PC-9 (cell line): ENCODE measurements at places on chromosomes 3 and 15.

- DNase-seq: no peak
Observed at GRCh38 chr3:42066516-42067181, 24.5 kb upstream of the TRAK1 start.

DNA sequence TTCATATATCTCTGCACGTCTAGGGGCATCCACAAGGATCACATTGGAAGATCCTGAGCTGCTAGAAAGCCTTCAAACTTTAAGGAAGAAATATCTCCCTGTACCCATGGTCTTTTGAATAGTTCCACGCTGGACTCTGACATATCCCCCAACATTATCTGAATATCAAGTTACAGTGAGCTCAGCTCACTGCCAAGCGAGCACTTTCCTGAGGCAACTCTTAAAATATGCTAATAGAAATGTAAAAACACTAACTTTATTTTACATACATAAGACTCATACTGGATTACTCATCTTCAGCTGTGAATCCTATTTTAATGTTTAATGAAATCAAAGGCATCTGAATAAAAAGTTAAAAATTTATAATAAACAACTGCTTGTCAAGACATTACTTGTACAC is 420.2 kb upstream of the CCDC54 start:
- no peak for DNase-seq

GRCh38 chr15:33729653-33730052 is 238.6 kb upstream of the CHRM5 start:
- peak; percentile 6 for DNase-seq

GRCh38 chr15:100373120-100373896 is 31.5 kb upstream of the ADAMTS17 start:
- no peak for DNase-seq

DNA sequence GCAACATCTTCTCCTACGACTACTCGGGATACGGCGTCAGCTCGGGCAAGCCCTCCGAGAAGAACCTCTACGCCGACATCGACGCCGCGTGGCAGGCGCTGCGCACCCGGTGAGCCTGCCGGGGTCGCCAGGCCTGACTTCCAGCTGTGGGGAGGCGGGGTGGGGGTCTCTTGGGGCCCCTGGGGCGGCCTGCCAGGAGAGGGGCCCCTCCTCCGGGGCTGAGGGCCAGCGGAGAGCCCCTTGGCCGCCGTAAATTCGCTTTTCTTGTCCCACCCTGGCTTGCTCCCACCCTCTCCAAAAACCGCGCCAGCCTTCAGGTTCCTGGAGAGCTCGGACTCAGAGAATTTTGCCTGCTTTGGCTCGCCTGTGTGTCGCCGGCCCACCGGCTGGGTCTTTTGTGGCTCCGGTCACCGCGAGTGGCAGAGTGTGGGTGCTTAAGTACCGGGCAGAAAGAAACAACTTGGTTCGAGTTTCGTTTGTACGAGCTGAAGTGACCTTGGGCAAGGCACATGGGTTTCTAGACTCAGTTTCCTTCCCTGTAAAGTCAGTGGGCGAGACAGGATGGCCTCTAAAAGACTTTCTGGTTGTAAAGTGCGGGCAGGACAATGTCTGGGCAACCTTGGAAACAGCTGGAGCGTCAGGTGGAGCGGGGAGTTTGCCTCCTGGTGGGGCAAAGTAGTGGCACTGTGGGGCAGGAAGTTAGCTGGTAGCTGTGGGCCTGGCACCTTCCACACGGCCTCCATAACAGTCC is 976 bp downstream of the ABHD17C start:
- peak; percentile 57 for DNase-seq

- no peak for DNase-seq
Observed at GRCh38 chr15:29704950-29705597, 117.2 kb downstream of the TJP1 start.

GRCh38 chr3:4956099-4956498 is 23.1 kb upstream of the BHLHE40 start:
- DNase-seq: no peak

- DNase-seq: no peak
Observed at GRCh38 chr3:53941950-53942349, 50.3 kb upstream of the SELENOK start.

- no peak for DNase-seq
Observed at GRCh38 chr15:55707518-55707917, 35.4 kb downstream of the PRTG start.

DNA sequence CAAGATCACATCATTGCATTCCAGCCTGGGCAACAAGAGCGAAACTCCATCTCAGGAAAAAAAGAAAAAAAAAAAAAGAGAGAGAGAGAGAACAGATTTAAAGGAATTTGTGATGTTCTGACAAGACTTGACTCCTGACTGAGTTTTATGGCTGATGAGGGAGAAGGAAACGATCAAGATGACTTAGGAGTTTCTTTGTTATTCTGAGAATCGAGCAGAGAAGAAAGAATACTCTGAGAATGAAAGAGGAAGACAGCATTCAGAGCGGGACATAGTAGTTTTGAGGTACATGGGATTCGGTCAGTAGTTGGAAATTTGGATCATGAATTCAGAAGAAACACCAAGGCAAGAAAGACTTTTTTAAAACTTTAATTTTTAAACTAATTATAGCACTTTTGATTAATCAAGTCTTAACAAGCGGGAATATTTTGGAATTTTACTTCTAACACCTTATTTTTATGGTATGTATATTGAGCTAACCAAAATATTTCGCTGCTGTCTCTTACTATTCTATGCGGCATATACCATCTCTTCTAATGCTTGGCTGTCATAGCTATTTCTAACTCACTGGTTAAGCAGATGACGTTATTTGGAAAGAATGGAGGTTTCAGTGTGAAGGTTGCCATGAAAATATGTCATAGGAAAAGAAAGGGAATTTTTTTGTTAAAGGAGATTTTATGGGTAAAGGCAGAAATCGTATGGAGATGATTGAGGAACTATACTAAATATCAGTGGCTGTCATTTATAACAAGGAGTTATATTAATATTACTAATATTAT is 644.1 kb downstream of the RBMS3 start:
- DNase-seq: no peak

GRCh38 chr3:51967384-51968169 is at the start of gene PCBP4:
TSS of gene PCBP4 (minus strand) at chr3:51967454. CDS start at chr3:51961240, 6,214 bp downstream.
- DNase-seq: peak; percentile 62

GRCh38 chr3:37096288-37096687 is 78.1 kb downstream of the LRRFIP2 start:
- DNase-seq: no peak

DNA sequence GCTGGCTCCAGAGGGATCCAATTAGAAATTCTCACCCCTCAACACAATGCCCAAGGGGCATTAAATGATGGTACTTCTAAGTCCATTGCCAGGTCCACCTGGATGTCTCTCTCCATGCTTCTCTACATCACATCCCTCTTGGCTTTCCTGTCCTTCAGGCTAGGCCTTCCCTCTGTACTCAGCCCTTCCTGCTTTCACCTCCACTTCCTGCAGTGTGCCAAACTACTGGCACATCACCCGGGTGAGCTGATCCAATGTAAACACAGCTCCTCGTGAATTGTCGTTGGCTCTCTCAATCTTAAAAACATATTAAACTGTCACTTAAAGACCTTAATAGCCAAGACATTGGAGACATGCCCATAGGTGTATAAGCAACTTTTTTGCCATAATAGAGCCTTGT is 4.0 kb downstream of the LMCD1 start:
- no peak for DNase-seq

- no peak for DNase-seq
Observed at GRCh38 chr3:43923104-43923882, 232.6 kb downstream of the ABHD5 start.

- no peak for DNase-seq
Observed at GRCh38 chr15:57355259-57355658, 21.0 kb upstream of the CGNL1 start.

GRCh38 chr3:1026395-1026794 is 66.4 kb upstream of the CNTN6 start:
- no peak for DNase-seq

GRCh38 chr3:56119575-56120349 is 348.5 kb downstream of the ERC2 start:
- no peak for DNase-seq

DNA sequence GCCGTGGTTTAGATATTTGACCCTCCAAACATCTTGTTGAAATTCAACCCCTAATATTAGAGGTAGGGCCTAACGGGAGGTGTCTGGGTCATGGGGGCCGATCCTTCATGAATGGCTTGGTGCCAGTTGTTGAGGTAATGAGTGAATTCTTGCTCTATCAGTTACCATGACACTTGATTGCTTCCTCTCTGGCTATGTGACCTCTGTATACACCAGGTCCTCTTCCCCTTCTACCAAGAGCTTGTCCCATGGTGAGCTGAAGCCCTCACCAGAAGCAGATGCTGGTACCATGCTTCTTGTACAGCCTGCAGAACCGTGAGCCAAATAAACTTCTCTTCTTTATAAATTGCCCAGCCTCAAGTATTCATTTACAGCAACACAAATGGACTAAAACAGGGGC is 41.8 kb upstream of the TIPARP start:
- no peak for DNase-seq

DNA sequence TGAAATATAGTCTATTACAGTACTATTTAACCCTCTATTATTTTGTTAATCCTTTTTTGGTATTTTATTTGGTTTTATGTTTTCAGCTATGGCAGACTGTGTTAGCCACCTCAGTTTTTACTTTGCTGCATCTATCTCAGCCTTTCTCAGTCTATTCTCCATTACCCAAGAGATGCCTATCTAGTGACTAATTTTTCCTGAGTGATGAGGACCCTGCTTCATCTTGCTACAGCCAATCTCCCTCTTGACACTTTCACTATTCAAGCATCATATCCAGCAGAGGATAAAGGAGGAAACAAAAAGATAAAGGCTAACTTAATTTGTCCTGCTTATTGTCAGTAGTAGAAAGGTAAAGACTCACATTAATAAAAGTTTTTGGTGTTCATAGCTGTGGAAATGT is 141.8 kb upstream of the NECTIN3 start:
- DNase-seq: no peak

DNA sequence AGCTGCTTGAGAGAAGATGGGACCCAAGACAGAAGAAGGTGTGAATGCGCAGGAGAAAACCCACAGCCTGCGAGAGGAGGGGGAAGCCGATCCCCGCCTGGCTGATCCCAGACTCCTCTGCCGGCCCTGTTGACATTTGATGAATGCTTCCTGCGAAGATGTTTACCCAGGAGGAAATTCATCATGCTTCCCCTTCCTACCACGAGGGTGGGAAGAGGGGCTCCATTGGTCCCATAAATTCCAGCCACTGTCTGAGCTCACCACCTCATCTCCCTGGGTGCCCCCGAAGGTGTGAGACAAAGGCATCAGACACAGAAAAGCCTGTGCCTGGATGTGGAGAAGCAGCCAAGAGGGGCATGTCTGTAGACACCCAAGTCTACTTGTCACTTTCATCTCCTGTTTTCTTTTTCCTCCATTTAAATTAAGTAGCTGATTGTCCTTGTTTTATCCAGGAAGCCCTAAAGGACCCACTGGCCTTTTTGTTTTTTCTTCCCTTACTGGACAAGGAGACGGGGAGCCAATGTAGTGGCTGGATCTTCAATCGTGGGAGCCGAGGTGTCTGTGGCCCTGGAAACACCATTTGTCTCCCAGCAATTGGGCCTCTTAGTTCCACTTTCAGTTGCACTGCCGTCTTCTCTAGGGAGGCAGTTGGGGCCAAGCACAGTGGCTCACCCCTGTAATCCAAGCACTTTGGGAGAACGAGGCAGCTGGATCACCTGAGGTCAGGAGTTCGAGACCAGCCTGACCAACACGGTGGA is 95.3 kb upstream of the HES1 start:
- DNase-seq: no peak

- no peak for DNase-seq
Observed at GRCh38 chr3:4748127-4748526, 231.1 kb upstream of the BHLHE40 start.

DNA sequence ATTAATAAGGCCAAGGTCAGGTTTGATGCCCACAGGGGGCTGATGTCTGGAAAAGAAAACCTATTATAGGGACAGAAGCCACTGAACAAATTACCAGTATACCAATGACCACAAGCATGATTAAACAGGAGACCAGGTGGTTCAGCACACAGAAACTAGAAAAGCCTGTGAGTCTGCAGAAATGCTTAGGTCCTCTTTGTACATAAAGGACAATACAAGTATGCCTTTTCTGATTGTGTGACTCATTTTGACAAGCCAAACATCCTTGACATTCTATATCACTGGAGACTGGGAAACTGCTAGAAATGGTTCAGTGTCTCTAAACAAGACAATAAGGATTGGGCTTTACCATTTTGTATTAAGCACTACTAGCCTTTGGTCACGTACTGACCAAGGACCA is 113.2 kb upstream of the MYO5C start:
- peak; percentile 64 for DNase-seq

- no peak for DNase-seq
Observed at GRCh38 chr3:73141525-73141924, 80.1 kb downstream of the EBLN2 start.

DNA sequence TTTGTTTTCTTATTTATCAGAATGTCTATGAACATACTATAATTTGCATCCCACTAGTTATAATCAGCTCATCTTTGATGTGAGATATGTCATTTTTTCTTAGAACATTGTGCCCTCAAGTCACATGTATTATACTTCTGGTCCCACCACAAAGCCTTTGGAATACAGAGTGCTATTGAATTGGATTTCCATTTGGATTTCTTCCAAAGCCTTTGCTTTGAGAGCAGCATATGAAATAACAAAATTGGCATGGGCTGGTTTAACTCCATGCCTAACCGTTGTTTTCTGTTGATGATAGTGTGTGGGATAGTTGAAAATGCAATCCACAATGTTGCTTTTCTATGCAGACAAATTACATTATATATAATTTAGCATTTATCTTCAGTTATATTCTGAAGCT is 284.5 kb upstream of the PLSCR5 start:
- no peak for DNase-seq

DNA sequence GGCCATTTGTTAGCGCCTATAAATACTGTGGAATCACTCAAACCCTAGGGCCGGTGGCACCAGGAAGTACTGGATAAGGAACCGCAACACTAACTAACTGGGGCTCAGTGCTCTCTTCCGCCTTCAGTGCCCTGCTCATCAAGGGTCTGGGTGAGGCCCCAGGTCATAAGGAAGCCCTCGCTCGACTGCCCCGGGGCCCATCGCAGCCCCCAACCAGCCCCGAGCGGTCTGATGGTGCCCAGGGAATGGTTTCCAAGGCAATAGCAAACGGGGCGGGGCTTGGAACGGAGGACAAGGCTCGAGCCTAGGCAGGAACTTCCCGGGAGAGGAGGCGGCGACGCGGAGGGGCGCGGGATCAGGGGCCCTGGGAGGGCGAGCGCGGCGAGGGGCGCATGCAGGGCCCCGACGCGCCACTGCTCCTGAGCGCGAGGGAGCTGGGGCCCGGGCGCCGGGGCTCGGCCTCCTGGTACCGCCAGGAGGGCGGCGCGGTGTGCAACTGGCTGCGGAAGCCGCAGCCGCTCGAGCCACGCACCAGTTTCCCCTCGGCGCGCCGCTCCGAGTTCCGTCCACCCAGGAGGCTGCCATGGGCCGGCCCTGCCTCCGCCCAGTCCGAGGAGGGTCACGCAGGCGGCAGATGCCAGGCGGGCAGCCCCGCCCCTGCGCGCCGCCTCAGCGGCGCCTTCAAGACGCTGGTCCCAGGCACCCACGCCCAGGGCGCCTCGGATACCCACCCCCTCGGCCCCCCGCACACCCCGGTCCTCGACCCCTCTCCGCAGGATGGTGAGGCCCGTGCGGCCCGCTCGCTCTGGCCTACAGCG is at the start of gene TTLL3:
TSS of gene TTLL3 (plus strand) at position 648 of the 818 bp plus-strand sequence. CDS start 400 bp downstream, outside the sequence.
- DNase-seq: peak; percentile 62

- no peak for DNase-seq
Observed at GRCh38 chr3:45564172-45564571, 30.4 kb upstream of the LIMD1 start.
